ENCODE measurements at places on chromosomes 1 and 21. TPM values are rescaled to one million over a fixed set of nuclear protein-coding genes. Genes with fewer than 3 reads are reported as not detected.

DNA sequence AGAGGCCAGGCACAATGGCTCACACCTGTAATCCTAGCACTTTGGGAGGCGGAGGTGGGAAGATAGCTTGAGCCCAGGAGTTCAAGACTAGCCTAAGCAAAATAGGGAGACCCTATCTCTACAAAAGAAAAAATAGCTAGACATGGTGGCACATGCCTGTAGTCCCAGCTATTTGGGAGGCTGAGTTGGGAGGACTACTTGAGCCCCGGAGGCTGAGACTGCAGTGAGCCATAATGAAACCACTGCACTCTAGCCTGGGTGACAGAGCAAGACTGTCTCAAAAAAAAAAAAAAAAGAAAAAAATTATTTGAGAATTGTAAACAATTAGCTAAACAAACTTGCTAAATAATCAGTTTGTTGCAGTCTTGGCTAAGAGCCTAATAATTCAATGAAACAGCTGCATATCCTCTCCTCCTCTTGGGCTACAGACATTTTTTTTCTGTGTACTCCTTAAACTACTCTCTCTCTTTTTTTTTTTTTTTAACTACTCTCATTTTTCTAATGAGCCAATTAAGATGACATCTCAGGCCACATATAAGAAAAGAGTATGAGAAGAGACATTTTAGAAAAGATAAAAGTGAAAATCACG, 10.5 kb upstream of the DNAJB4 start:
- DNase-seq = no peak

DNA sequence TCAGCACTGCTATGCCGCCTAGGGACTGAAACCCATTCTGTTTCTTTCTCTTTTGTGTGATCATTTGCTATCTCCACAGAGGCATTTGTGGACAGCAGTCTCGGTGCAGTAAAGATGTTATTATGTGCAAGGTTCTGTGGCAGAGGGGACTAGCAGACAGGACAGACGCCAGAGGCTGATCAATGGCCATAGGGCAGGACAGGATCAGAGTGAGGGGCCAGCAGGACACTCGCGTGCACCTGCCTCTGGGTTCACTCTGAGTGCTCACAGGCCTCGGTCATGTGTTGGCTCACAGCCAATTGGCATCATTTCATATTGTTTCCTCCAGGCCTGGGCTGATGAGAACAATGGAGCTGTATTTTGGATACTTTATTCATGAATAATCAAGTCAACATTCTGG, 212.6 kb downstream of the TGFB2 start:
- peak; percentile 19 for DNase-seq

DNA sequence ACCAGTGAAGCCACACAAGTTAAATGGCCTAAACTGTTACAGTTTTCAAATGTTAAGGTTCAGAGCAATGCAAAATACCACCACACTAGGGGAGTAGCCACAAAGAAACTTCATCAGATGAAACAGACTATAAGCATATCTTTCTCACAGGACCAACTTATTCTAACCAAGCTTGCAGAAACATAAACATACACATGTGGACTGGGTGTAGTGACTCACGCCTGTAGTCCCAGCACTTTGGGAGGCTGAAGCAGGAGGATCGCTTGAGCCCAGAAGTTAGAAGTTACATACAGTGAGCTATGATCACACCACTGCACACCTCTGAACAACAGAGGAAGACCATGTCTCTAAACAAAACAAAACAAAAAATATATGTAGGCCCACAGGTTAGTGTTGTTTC, 17.3 kb downstream of the WDR47 start:
- no peak for DNase-seq

DNA sequence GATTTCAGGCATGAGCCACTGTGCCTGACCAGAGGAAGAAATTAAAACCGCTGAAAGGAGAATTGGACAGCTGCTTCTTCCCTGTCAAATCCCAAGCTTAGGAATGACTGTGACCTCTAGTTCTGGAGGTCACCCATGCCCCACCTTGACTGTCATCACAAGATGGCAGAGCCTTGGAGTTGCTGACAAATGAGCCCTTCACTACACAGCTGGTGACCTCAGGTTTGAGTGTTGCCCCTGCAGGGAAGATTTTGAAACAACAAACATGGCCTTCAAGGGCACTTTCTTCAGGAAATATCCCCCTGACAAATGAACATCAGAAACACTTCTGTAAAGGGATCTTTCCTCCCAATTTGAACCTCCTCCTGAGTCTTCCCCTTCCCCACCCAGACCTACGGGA, 6.9 kb upstream of the SLC45A3 start:
- no peak for DNase-seq

GRCh38 chr1:158101927-158102326, 78.8 kb upstream of the CD1D start:
- DNase-seq = no peak

FABP3 gene
- total RNA-seq = 28.2 TPM

GRCh38 chr1:245693116-245693793, 538.5 kb downstream of the KIF26B start:
- DNase-seq = no peak

DNA sequence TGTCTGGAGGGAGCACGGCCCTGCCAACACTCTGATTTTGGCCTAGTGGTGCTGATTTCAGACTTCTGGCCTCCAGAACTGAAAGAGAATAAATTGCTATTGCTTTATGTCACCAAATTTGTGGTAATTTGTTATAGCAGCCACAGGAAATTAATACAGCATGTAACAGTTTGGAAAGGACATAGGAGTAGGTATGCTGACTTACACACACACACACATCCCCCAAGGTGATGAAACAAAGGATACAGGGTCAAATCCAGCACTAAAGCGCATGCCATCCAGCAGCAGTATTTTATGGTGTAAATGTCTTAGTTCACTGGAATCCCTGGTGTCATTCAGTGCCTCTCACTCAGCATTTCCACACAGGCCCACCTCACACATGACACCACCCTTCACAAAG, 72.2 kb upstream of the MAN1A2 start:
- no peak for DNase-seq

OPTC gene
- total RNA-seq = not detected

- DNase-seq = no peak
Measured at GRCh38 chr1:163168053-163168452, 34.7 kb downstream of the RGS5 start.

DNA sequence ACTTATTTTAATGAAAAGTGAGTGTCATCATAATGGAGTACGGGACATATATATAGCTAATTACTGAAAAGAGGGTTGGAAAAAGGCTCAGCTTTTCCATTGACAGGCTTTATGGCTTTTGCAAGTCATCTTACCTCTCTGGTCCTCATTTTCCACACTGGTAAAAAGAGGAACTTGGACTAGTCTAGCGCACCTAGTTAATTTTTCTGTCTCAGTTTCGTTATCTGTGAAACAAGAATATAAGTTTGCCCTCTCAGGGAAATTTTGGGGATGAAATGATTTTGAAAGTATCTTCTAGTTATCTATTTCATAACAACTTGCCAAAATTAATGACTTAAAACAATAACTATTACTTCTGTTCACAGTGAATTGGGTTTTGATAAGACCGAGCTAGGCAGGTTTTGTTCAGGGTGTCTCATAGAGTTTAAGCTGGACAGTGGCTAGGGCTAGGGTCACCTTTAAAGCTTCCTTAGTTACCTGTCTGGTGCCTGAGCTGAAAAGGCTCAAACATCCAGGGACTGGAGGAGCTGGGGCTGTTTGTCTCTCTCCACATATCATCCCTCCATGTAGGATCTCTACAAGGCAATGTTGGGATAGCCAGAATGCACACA, 91.7 kb downstream of the TYW3 start:
- no peak for DNase-seq

TRAPPC3 gene
- 10.6 TPM for total RNA-seq

- no peak for DNase-seq
Measured at GRCh38 chr1:2999138-2999537, 22.1 kb upstream of the ACTRT2 start.

KRTAP11-1 gene
- not detected for total RNA-seq

DAB1 gene
- under 0.01 TPM for total RNA-seq

DNA sequence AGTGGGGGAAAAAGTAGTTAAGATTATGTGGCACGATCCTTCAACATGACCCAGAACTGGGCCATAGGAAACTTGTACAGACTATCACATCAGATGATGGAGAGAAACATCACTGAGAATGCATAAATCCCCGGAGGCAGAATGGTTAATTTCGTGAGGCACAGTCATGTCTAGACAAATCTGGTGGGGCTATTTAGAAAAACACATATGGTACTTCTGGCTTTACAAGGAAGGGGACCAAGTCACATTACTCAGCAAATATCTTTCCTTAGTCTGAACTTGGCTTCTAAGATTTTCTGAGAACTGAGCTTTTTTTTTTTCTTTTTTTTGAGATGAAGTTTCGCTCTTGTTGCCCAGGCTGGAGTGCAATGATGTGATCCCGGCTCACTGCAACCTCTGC, 9.2 kb upstream of the UQCRHL start:
- no peak for DNase-seq

DENND2C gene
- total RNA-seq = 1.8 TPM

DNA sequence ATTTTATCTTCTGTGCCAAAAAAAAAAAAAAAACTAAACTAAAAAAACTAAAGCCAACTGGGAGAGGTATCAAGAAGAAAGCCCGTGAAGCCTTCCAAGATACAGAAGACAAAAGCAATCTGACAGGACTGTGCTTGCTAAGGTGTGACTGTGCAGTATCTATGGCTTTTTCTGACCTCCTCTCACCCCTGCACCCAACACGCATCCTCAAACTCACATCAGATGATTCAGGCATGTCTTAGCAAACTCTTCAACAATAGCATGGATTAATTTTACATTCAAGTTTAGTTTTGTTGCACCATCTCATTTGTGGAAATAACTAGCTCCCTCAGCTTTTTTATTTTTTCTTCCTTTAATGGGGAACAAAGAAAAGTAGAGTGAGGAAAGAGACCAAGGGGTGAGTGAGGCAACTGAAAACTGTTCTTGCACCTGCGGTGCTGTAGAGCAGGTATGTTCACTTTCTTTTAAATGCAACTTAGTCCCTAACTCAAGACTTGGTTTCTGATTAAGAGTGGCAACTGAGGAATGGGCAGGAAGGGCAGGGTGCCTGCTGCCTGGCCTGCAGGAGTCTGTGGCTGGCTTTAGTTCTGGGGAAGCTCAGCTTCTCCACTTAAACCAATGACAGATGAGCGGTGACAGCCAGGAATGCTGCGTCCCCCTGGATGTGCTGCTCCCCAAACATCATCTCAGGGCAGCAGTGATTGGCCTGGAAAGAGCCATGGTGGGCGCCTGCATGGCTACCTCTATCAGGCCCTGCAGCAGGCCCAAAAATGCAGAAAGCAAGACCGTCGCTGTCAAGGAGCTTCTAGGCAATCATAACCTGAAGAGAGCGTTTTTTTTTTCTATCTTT, 71.3 kb upstream of the LRRC8B start:
- DNase-seq = no peak

DNA sequence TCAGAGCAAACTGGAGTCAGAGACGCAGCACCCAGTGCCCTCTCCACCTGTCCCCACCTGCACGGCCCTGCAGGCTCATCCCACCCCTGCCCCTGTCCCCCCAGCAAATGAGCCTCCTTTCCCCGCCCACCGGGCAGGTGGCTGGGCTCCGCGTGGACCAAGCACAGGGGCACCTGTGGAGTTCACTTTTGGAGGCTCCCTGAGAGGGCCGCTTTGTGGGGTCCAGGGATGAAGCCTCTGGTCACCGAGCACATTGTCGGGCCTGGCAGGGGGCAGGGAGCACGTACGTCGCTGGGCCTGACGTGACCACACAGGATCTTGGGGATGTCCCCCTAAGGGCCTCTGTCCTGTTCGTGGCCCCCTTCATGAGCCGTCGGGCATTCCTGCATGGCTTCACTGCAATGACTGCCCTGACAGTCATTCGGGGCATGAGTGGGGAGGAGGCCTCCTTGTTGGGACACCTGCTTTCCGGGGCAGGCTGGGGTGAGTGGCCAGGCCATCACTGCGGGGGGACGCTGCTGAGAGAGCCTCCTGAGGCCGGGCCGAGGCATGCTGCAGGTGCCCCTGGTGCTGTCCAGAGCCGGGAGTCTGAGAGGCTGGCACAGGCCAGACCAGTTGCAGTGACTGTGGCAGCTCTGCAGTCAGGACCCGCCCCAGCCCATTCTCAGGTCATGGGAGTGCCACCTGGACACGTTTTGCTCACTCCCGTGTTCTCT, 19.7 kb downstream of the SLX9 start:
- no peak for DNase-seq

IPP gene
- 6.4 TPM for total RNA-seq

DNA sequence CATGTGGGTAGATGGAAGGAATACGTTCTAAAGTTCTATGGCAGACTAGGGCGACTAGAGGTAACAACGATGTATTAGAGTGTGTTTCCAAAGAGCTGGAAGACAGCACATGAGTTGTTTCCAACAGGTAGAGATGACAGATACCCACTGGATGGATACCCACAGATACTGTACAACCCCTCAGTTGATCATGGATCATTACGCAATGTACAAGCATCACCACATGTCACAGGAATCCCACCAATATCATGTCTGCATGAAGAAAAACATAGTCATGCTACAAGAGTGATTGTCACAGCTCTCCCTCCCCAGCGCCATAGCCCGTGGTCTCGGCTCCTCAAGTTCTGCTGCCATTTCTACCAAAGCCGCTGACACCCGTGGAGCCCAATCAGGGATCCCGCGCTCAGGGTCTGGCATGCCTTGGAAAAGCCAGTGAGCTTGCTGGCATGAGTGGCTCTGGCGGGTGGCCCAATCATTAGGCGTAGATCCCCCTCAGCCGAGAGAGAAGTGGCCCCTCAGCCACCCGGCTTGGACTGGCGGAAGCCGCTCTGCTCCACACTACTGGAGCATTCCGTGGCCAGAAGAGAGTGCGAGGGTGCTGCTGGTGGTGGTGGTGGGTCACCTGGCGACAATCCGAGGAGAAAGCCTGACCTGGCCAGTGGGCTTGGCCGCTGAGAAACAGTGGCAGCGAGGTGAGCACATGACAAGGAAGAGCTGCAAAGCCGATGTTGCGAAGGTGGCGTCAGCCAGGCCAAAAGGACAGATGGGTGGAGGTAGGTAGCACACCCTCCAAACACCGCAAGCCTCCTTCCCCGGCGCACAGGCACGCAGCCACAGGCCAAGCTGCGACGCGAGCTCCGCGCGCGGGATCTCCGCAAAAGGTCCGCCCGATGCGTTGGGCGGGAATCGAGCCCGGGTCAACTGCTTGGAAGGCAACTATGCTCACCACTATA, 65.7 kb upstream of the FCGR2A start:
- no peak for DNase-seq

DNA sequence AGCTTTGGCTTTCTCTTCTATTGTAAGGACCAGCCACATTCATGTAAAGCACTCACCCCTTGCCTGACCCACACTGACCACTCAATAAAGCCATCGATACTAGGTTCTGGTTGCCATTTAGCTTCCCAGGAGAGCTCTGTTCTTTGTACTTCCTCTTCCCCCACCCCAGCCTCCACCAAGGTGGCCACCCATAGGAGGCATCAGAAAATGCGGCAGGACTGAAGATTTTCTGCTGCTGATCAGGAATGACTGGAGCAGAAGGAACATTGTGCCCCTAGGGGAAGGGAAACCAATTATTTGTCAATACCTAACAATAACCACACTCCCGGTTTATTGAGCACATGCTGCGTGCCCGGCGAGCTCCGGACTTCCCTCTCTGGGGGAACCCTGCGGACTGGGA, 5.2 kb upstream of the SMIM12 start:
- no peak for DNase-seq

LRRC40 gene
- total RNA-seq = 37.3 TPM

- DNase-seq = no peak
Measured at GRCh38 chr1:50328552-50328951, 94.7 kb downstream of the DMRTA2 start.

TNFRSF1B gene
- 32.1 TPM for total RNA-seq

GRCh38 chr1:15803380-15803779, 4.1 kb downstream of the UQCRHL start:
- DNase-seq = no peak

Measured in uterus (tissue), 4 donors.